ENCODE measurements at places on chromosomes 2 and 18.

- DNase-seq = no peak
Measured at GRCh38 chr2:169002161-169002738, 28.9 kb downstream of the ABCB11 start.

GRCh38 chr2:120134263-120134662, 88.9 kb downstream of the TMEM185B start:
- no peak for DNase-seq

DNA sequence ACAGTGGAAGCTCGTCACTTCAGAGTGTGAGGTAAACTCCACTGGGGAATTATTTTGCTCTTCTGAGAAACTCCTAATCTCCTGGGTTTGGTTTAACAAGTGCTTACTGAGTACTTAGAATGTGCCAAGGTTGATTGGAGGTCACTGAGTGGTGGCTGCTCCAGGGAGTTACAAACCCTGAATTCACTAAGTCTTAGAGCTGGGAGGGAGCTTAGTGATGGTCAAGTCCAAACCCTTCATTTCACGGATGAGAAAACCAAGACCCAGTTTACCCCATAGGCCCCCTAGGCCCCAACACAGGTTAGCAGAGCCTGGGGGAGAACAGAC, 52.0 kb downstream of the SLC4A5 start:
- no peak for DNase-seq

- DNase-seq = no peak
Measured at GRCh38 chr2:75342504-75343175, 143.3 kb upstream of the TACR1 start.

GRCh38 chr2:86142436-86143257, 36.6 kb downstream of the PTCD3 start:
- no peak for DNase-seq

DNA sequence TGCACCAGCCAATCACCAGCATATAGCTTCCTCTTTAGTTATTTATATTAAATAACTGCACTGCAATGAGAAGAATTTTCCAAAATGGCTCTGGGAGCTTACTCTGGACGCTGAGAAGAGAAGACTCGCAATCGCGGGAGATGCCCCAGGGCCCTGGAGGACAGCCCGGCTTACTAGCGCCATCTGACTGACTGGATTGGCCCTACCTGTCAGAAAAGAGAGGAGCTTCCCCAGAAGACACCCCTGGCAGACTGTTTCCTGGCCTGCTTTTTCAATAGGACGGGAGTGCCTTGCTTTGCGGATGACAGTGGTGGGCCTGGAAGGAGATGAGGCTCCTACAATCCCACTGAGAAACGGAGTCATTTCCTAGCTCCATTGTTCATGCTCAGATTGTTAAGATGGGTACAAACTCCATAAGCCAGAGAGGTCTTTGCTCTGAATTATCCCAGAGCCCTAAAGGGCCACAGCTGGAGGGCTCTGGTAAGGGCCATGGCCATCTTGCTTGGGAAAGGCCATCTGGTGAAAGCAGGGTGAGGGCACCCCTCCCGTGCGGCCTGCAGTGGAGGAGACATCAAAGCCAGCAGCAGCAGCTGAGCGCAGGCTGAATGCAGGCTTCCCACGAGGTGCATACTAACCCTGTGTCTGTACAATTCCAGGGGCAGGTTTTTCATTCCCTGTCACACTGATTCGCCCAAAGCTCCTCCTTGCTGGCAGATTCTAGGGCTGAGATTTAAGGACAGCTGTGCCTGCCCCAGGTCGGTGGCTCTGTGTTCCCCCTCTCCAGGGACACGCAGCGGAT, 92.1 kb downstream of the GALR1 start:
- no peak for DNase-seq

- peak; percentile 38 for DNase-seq
Measured at GRCh38 chr2:72915907-72916742, 1.2 kb upstream of the EMX1 start.

- no peak for DNase-seq
Measured at GRCh38 chr18:57951999-57952774, 91.8 kb upstream of the NEDD4L start.

DNA sequence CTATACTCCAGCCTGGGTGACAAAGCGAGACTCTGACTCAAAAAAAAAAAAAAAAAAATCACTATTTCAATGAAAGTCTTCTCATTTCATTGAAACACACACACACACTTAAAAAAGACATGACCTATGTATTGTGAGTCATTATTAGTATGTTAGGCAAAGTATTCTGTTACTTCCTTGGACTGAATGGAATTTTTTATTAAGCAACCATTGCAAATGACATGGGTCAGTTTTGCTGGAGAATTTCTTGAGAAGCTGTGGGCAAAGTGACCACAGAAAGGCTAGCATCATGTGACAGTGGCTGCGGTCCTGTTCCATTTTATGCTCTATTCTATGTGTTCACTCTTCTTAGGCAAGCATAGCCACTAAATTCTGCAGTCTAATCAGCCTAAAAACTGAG, 695.7 kb downstream of the TDRD15 start:
- DNase-seq = no peak

GRCh38 chr2:237161189-237161588, 75.5 kb downstream of the COPS8 start:
- no peak for DNase-seq

DNA sequence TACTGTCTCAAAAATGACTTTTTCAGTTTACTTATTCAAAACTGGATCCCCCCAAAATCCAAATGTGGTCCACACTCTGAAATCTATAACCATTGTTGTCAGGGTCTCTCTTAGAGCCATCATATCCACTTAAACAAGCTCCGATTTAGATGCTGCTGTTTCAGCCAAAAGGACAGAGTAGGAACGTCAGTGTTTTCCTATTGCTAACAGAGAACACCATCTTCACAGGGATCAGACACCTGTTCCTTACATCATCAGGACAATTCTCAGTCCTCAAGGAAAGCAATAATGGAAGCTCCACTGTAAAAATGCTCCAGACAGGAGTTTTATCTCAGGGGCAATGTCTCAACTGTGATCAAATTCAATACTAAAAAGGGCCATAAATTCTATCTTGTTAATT, 155.4 kb downstream of the STK39 start:
- DNase-seq = no peak

- no peak for DNase-seq
Measured at GRCh38 chr2:55901941-55902340, 21.6 kb downstream of the EFEMP1 start.

Measured in NCI-H1694 treated with DMSO at 0.1 percent for 48 hours (cell line).